RKO (cell line): ENCODE measurements at places on chromosomes 5 and 9.

DNA sequence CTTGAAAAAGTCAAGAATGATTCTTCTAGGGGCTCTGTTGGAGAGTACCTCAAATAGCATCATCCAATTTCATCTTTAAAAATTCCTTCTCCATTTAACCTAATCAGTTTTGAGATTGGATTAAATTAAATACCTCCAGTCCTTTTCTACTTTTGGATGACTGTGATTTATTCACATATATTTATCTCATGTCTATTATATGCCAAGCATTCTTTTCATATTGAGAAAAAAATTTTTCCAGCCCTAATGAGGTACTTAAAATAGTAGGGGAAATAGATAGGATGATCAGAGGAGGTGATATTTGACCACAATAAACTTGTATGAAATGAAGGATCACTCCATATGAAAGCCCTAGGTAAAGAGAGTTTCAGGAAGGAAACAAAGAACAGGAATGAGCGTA, 250.1 kb downstream of the MAT2B start:
- DNase-seq: no peak

- no peak for DNase-seq
Observed at GRCh38 chr5:72478684-72479083, 28.5 kb downstream of the ZNF366 start.

DNA sequence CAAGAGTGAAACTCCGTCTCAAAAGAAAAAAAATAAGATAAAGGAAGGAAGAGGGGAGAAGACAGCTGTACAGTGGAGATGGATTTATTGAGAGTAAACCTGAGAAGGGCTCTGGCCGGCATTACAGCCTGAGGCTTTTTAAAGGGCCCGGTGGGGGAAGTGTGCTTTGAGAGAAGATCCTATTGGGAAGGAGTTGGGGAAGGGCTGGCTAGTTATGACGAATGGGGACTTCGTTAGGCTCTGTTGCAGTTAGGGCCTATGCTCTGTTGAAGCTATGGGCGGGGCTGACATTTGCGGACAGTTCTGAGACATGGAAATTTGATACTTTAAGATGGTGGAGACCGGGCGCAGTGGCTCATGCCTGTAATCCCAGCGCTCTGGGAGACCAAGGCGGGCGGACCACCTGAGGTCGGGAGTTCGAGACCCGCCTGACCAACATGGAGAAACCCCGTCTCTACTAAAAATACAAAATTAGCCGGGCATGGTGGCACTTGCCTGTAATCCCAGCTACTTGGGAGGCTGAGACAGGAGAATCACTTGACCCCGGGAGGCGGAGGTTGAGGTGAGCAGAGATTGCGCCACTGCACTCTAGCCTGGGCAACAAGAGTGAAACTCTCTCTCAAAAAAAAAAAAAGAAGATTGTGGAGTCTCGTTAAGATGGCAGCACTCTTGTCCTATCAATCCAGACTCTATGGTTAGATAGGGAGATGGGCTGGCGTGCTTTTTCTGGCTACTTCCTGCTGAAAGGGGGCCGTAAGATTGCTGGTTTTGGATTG, 33.2 kb downstream of the C9orf50 start:
- DNase-seq: no peak

GRCh38 chr5:94613583-94613982, 4.8 kb downstream of the KIAA0825 start:
- no peak for DNase-seq

DNA sequence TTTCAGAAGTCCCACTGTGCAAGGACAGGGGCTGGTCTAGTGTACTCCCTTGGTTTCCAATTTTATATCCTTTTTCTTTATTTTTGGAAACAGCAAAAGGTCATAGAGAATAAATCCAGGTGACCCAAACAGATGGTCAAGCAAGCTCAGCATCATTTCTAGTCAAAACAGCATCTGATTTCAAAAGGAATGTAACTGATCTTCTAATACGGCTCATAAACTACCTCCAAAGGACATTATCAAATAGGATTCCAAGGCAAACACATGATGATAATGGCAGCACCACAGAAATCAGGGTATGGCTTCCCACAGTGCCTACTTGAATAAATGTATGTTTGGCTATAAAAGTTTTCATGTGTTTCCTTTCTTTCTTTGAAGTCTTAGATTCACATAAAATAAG, 57.1 kb downstream of the SUSD1 start:
- no peak for DNase-seq

GRCh38 chr5:32076699-32077695, 97.1 kb downstream of the GOLPH3 start:
- DNase-seq: peak; percentile 56

- no peak for DNase-seq
Observed at GRCh38 chr5:77636641-77637169, 1.8 kb downstream of the OTP start.

DNA sequence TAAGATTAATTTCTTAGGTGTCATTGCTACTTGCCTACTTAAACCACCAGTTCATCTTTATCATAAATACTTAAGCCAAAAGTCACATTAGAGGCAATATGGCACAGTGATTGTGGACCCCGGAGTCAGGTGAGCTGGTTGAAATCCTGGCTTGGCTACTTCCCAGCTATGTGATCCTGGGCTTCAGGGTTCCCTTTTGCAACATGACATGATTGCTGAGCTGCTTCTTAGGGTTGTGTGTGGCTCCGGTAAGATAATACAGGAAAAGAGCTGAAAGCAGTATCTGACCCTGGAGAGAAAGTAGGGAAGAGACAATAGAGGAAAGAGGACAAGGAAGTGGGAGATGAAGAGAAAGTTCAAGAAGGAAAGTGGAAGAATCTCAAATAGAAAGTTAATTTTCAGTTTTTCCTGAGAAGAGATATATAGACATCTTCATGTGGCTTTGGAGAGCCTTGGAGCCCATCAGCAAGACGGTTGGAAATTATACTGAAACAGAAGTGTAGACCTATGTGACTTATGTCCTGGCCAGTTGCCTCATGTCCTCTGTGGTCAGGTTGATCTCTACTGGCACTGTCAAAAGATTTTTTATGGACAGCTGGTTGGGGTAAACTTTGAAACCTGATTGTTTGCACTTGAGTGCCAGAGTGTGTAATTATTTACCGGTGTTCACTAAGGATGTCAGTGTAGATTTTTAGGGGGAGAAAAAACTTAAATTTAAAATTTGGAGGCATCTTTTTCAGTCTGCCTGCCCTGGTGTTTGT, 93.2 kb downstream of the GHR start:
- DNase-seq: no peak

GRCh38 chr5:170614720-170615119, 110.9 kb downstream of the KCNIP1 start:
- DNase-seq: peak; percentile 44

GRCh38 chr9:78601957-78602565, 305.1 kb downstream of the PSAT1 start:
- peak; percentile 50 for DNase-seq

- no peak for DNase-seq
Observed at GRCh38 chr9:8560560-8561525, 761.3 kb upstream of the DMAC1 start.

DNA sequence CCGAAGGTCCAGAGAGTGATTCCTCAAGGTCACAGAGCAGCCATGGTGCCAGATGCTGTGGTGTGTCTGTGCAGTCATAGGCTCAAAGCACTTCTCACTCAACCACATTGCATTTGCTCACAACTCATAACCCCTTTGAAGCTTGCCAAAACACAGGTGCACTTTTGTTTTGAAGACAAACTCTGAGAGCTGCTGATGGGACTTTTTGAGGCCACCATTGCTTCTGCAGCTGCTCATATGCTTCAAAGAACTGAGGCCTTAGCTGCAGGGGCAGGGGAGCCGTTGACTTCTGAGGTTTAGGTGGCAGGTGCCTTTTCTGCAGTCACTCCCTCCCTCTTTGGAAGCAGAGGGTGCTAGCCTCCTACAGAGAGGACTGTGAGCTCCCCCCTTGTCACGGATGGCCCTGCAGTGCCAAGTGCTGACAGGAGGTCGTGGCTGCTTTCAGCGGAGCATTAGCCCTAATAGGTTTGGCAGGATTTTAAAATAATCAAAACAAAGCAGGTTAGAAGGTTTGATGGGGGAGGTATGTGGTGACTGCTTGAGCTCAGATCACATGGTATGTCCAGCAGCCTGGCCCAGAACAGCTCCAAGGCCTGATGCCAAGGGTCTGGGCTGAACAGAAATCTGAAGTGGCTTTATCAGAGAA, 232.1 kb downstream of the MAN2A1 start:
- DNase-seq: no peak

GRCh38 chr9:749716-750115, 91.8 kb upstream of the DMRT1 start:
- no peak for DNase-seq

- DNase-seq: no peak
Observed at GRCh38 chr5:168262042-168262743, 29.3 kb upstream of the WWC1 start.

GRCh38 chr5:10704949-10705621, 55.9 kb downstream of the DAP start:
- peak; percentile 47 for DNase-seq

GRCh38 chr5:125052584-125052983, 306.1 kb upstream of the ZNF608 start:
- no peak for DNase-seq

- no peak for DNase-seq
Observed at GRCh38 chr5:75551471-75551870, 39.8 kb downstream of the POLK start.

DNA sequence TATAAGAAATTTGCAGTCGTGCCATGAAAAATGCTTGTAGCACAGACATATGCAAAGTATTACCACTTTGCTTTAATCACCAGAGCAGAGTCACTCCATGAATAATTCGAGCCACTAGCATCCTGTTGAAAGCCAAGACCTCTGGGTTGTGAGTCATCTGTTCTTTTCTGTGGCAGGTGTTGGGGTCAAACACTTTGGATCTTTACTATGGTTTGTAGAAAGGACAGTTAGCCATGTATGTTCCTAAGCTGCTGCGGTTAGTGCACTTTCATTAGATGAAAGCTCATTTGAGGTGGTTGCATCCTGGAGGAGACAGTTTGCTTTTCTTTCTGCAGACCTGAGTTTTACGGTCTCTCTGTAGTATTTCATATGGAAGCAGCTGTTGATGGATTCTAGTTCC, 223.7 kb downstream of the DMRT2 start:
- DNase-seq: peak; percentile 43

DNA sequence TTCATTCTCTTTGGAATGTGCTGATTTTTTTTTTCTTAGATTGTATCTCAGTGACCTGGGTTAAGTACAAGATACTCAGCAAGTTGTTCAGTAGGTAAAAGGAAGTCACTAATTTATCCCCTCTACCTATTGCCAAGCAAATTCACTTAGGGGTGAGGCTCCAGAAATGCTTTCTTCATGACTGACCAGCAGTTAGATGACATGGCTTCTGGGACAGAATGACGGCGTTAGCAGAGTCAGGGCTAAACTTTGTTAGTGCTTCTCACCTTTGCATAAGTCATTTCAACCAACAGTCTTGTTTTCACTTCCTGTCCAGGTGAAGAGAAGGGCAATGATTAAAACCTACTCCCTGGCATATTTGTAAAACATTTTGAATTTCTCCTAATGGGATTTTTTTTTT, 20.2 kb upstream of the MTAP start:
- no peak for DNase-seq

DNA sequence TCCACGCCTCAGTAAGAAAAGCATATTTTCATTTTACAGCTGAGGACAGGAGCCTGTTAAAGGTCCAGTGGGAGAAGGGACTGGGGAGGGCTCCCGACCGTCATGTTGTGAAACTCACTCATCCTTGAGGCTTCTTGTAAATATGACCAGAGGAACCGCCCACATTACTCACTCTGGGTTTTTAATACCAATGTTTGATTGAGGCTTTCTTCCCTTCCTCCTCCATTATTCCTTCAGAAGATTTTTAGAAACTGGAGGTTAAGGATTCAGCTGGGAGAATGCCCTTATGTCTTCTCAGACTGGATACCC, 61.4 kb upstream of the GLRX start:
- DNase-seq: peak; percentile 47

DNA sequence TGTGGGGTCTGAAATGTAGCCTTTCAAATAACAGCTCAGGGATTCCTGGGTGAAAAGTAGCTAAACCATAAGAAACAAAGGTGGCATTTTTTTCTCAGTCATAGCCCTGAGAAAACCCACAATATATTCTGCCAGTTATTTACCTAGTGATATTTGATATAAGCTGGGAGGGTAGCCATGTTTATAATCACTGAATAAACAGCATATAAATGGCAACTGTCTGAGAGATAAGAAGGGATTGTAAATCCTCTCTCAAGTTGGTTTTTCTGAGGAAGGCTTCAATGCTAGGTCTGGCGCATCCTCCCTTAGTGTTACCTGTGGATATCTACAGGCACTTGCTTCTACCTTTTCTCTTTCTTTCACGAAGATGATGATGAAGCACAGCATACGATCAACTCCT, 1080.5 kb upstream of the DMAC1 start:
- no peak for DNase-seq

- no peak for DNase-seq
Observed at GRCh38 chr9:98132158-98132557, 13.1 kb upstream of the TRIM14 start.

DNA sequence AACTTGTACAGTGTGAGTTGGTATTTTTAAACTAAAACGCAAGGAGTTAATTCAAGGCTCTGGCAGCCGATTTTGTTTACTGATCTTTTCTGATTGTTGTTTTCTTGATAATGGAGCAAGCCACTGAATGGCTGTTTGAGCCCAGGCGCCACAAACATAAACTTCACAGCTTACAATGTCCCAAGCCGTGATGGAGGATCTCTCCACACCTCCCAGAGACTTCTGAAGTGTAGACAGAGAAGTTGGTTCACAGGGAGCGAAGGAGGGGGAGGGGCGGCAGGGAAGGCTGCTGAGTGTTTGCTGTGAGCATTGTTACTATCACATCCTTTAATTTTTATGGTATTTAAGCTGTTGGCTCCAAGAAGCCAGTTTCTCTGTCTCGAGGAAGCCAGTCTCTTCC, 14.7 kb downstream of the ISL1 start:
- no peak for DNase-seq

GRCh38 chr9:130194378-130194932, 22.3 kb downstream of the NCS1 start:
- DNase-seq: no peak

- DNase-seq: peak; percentile 73
Observed at GRCh38 chr9:33619666-33620404, 95.8 kb downstream of the ANKRD18B start.

DNA sequence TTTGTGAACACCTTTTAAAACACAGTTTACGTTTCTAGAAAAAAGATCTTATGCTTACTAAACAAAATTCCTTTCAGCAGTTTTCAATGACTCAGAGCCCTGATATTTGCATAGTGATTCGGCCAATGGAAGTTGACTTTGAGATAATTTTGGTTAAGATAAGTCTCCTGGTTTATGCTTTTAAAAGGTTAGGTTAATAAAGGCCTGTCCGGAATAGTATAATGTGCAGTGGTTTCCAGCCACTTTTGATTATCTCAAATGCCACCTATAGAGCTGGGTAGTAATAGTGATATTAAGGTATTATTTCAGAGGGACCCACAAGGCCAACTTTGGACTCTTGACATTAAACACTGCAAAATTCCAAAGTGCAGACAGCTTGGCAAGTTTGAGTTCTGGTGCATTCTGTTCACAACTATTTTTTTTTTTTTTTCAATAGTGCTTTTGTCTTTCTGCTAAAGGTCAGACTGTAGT, 86.1 kb downstream of the F2RL2 start:
- no peak for DNase-seq
